ENCODE measurements at places on chromosomes 16 and 17.

DNA sequence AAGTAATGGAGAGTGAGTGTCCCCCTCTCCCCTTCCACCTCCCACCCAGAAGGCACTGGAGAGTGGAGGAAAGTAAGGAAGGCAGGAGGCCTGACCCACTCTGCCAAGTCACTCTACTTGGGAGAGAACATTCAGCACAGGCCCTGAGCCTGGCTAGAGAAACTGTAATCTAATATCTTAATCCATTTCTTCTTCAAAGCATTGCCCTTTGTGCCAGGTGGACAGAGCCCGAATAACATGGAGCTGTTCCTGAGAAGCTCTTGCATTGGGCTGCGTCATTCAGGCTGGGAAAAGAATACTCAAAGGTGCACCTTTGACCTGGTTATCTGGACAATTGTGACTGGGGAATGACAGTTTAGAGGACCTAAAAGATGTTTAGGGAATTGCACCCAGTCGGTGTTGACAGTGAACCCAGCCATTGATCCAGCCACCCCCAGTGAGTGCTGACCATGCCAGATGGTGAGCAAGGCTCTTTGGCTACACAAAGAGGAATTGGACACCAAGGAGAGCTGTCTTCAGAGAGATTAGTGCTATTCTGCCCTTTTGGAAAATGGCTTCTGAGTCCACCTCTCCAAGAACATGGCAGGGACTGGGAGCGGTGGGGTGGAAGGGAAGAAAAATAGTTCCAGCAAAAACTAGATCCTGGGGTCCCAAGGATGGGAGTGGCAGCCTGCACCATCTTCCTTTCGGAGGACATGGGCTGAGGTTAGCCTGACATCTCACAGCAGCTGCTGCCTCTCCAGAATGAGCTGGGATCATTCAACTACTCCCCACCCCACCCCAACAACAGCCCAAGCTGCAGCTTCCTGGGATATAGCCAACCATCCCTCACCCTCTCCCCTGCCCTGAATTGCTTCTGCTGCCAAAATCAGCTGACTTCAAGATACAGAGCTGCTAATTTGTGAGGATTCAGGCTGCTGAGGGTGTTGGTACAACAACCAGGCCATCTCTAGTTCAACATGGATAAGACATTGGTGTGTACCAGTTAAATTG, 11.6 kb upstream of the NOG start:
- DNase-seq: no peak

DNA sequence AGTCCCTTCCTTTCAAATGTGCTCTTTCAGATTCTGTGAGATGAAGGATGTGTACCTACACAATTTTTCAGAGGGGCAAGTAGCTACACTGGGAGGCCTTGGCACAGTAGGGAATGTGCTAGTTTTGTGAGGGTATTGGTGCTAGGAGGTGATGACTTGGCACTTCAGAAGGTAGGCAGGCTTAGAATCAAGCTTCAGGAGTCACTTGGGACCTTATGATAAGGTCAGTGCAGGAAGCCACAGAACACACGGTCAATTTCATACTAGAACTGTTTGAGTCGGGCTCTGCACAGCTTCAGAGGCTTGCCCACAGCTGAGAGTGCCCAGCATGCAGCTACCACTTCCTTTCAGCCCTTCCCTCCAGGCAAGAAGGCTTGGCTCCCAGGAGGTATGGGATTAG, 6.1 kb downstream of the CMTM1 start:
- DNase-seq: no peak

DNA sequence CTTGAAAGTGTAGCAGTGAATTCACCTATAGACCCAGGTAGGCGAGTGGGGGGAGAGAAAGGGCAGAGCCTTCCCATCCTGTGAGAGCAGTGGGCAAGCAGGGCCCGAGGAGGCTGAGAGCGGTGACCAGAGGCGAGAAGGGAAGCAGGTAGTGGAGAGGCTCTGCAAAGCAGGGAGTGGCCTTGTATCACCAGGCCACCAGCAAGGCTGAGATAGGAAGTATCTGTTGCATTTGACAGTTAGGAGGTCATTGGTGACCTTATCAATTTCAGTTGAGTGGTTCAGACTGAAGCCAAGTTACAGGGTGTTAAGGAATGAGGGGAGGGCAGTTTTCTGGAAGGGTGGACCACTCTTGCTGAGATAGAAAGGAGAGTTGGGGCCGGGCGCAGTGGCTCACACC, 10.7 kb upstream of the HSD3B7 start:
- no peak for DNase-seq

GRCh38 chr16:2715966-2716885, 3.8 kb downstream of the PRSS27 start:
- no peak for DNase-seq

- no peak for DNase-seq
Measured at GRCh38 chr16:72464597-72465368, 292.8 kb upstream of the PMFBP1 start.

GRCh38 chr16:62732092-62732491, 695.9 kb upstream of the CDH8 start:
- no peak for DNase-seq

- peak; percentile 74 for DNase-seq
Measured at GRCh38 chr16:84754353-84754856, 54.6 kb downstream of the USP10 start.

DNA sequence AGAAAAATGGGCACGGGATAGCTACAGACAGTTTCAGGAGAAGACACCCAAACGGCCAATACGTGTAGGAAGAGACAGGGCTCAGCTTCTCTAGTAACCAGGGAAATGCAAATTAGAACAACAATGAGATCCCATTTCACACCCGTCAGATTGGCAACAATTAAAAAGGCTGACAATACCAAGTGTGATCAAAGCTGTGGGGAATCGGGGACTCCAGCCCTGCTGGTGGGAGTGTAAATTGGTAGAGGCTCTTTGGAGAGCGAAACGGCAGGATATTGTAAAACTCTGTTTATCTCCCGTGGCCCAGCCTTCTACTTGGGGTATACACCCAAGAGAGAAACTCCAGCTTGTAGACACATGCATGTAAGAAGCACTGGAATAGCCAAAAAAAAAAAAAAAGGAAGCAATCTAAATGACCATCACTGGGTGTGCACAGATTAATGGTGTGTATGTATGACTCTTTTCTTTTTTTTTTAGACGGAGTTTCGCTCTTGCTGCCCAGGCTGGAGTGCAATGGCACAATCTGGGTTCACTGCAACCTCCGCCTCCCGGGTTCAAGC, 27.5 kb downstream of the MYBBP1A start:
- DNase-seq: no peak

- DNase-seq: no peak
Measured at GRCh38 chr16:81758376-81758775, 20.7 kb upstream of the PLCG2 start.

DNA sequence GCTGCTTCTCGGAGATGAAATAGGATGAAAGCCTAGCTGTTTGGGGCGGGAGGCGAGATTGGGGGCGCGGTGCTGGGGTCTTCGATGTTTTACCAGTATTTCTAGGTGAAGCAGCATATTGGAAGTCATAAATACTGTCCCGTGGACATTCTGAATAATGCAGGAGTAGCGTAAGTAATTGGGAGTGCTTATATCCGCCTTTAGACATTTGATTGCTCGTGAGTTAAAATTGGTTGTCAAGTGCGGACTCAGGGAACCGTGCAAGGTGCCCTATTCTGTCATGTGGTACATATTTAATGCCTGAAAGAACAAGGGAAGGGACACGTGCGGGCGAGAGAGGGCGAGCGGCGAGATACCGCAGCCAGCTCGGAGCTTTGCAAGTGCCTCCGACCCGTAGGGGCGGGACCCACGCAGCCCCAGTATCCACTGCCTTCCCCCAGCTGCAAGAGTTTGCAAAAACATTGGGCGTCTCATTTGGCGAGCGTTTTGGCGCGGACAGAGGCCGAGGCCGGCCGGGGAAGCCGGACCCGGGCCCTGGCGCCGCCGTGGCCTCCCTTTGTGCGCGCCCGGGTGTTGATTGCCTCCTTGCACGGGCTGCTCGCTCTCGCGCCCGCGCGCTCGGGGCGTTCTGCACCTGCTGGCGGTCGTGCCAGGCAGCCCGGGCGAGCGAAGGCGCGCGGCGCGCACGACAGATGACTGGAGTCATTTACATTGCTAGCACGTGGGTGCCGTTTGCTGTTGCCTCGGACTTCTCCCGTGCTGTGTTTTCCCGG, 849.8 kb upstream of the RBFOX1 start:
- no peak for DNase-seq

DNA sequence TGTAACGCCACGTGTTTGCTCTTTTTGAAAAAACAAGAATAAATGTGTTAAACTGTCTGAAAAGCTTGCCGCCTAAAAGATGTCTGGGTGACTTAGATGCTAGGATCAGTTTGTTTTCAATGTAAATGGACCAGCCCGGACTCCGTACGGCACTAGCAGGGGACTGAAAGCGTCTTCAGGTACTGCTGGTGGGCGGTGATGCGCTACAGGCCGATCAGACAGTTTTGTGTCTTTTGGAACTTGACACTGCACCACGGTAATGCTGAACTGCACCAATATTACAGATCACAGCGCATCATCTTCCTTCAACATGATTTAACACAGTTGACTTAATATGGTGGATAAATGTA, 727 bp upstream of the MBTPS1 start:
- DNase-seq: no peak

- no peak for DNase-seq
Measured at GRCh38 chr16:84159800-84160199, 14.7 kb downstream of the DNAAF1 start.

DNA sequence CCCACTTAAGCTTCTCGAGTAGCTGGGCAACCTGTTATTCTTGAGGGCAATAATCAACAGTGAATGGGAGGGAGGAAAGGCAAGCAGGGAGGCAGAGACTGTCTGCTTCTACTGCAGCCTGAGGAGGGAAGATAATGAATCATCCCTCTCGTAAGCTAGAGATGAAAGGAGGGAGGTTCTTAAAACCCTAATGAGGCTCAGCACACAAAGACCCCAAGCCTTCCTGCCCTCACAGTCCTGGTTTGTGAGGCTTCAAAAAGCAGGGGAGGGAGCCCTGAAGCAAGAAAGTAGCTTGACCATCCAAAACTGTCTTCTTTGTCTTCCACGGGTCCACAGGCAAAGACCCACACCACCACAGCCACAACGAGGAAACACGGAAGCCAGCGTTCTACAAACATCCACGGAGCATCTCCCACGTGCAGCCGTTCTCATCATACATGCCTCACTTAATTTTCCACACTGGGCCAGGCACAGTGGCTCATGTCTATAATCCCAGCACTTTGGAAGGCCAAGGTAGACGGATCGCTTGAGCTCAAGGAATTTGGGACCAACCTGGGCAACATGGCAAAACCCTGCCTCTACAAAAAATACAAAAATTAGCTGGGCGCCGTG, 1.8 kb downstream of the PIK3R5 start:
- no peak for DNase-seq

All from natural killer cell treated with Interleukin-12 subunit alpha and Interleukin-12 subunit beta and Interleukin-15 and Interleukin-18, amount 100 ng/mL, for 72 hours (primary cell).